Stimulated activated CD8-positive, alpha-beta memory T cell treated with anti-CD3 and anti-CD28 coated beads, Interleukin-4, amount 100 ng/mL, for 24 hours (primary cell): ENCODE measurements at places on chromosomes 5 and 9.

- peak; percentile 41 for DNase-seq
These were observed 27.8 kb upstream of the TNFSF8 start for GRCh38 chr9:114958021-114958843.

GRCh38 chr9:88372103-88372654 lies 16.1 kb upstream of the SPIN1 start:
- no peak for DNase-seq

GRCh38 chr9:130770679-130771442 lies 64.2 kb upstream of the ABL1 start:
- DNase-seq, result no peak

- no peak for DNase-seq
These were observed 2.5 kb downstream of the ISCA1 start for GRCh38 chr9:86279839-86280238.

DNA sequence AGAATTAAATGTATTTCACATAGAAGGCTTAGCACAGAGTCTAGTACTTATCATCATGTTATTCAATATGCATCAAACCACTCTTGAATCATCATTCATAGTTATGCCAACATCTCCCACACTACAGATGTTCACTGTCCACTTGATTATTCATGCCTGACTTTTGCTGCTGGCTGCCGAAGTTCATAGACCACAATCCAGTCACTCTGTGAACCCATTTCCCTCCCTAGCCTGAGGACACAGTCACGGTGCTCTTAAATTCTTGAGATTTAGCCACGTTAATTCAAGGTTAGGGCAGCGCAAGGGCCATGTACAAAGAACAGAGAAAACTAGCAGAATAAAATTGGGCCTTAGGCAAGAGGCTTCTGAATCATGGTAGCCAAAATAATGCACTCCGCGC lies 32.4 kb downstream of the ABCA1 start:
- no peak for DNase-seq

- DNase-seq, result no peak
These were observed 3.8 kb upstream of the PRKAA1 start for GRCh38 chr5:40801771-40802562.

DNA sequence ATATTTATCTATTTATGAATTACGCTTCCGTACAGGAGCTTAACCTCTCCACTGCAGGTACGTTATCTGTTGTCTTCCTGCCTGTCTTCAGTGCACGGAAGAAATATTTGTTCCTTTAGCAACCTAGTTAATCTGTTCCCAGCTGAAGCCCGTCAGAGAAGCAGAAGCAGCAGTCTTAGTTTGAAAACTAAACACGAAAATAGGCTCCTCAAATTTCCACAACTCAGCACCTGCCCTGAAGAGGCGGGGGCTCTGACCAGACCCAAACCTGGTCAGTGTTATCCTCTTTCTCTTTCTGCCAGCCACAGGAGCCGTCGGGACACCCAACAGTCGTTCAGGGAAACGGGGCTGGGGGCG lies 462 bp downstream of the NUDCD2 start:
- DNase-seq, result no peak

- no peak for DNase-seq
These were observed 16.6 kb downstream of the PLGRKT start for GRCh38 chr9:5421163-5421562.

DNA sequence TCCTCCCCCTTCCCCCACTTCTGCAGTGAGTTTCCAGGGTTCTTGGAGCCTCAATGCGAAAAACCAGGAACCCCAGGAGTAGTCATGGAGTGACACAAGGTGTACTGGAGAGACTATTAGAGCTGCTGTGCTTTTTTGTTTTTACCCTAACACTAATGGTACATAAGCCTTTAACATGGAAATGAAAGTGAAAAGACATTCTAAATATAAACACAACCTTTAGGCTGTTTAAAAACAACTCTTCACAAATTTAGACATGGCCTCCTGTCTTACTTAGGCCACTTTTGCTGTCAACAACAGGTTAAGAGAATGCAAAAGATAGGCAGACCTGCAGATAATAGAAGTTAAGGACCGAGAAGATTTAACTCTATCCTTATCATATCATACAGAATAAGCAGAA lies 232.2 kb downstream of the DENND1A start:
- DNase-seq, result no peak

DNA sequence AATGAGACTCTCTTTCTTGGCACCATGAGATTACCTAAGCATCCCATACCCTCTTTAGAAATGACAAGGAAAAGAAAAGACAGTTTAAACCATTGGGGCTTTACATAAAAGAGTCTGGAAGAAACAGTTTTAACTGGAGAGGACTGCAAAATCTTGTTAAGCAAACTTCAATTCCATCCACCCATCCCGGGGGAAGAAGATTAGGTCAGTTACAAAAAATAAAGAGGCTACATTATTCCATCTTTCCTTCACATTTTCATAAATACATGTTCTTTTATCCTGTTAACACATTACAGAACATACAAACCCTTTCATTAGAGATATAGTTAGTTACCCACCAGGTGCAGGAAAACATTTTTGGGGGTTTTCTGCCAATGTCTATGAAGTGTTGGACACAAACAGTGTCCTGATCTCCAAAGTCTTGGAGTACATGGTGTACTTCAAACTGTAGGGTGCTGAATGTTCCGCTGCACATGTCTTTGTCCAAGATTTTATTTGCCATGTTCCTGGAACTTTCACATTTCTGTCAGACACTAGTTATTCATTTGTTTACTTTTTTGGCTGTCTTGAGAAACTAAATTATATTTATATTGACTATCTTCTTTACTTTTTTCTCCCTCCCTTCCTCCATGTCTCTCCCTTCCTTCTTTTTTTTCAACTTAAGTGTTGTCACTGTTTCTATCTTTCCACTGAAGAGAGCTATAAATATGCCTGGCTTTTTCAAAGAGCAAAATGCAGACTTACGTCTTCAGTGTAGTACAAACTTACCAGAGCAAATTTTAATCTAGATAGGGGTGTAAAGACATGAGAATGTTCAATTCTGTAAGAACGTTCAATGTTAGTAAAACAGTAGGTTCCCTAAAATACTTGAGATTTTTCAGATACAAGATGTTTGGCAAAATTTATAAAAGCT lies 410.9 kb upstream of the PRR16 start:
- DNase-seq, result no peak

DNA sequence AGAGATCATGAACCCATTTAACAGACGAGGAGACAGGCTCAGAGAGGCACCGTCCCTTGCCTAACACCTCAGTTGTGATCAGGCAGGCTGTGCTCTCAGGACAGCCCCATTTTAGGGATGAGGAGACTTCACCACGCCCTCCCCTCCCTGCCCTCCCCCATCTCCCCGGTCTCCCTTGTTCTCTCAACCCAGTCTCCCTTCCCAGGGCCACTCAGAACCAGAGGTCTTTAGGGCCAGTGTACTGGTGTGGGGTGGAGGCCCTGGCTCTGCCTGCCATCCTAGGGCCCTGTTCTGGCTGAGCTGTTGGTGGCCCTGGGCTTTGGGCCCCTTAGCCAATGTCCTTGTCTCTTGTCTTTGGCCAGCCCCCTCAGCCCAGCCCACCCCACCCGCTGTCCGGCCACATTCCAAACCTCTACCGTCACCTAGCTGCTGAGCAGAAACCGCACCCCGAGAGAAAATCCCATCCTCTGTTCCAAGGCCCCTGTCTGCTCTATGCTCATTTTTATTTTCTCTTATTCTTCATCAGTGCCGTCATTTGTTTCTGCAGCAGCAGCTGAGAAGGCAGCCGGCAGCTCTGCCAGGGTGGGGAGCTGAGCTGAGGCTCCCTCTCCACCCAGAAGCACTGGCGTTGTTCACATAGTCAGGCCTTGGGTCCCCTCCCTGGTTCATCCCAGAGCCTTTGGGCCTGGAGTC lies 33.9 kb downstream of the OLFML2A start:
- no peak for DNase-seq

- DNase-seq, result no peak
These were observed 375.7 kb downstream of the NTRK2 start for GRCh38 chr9:85045271-85045670.

DNA sequence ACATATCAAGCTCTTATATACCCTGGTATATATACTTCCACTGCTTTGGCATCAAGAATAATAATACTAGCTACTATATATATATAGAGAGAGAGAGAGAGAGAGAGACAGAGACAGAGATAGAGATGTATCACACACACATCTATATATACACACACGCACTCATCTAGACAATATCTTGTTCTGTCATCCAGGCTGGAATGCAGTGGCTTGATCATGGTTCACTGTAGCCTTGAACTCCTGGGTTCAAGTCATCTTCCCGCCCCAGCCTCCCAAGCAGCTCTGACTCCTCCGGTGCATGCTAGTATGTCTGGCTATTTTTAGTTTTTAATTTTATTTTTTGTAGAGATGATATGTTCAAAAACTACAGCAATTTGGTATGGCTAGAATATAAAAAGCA lies 22.5 kb downstream of the ANKHD1 start:
- DNase-seq, result no peak

GRCh38 chr9:134065612-134066419 lies 2.0 kb downstream of the BRD3 start:
- peak; percentile 54 for DNase-seq

DNA sequence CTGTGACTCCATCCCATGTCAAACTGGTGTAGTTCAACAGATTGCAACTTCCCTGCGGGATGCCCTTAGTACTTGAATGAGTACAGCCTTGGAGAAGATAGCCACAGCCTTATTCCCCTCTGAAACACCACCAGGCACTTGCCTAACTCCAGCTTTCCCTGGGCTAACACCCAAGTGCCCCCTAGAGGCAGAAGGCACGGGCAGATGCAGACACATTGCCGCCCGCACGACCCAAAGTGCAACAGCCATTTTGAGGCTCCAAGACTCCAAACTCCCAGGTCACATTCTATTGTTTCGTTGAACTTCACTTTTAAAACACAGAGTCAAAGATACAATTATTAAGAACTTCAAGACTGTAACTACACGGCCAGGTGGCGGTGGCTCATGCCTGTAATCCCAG lies 163.6 kb upstream of the CDH6 start:
- no peak for DNase-seq

DNA sequence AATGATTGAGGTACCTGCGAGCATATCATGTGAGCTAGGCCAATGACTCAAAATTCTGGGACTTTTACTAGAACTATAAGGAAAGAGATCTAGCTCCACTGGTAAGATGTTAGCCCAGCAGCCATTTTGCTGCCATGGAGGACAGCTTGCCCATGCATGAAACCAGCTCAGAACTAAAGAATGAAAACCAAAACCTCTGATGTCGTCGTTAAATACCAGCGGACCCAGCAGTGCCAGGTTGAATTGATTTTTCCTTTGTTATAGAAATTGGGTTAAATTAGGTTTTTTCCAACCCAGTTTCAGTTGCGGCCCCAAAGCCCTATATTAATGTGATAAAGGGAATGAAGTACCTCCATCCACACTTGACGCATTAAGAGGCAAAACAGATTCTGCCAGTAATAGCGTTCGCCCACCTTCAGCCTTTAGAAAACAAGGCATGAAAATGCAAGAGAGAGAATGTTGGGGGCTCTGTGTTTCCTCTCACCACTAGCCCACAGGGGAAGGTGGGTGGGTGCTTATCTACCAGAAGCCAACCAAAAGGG lies 5.5 kb upstream of the ITK start:
- DNase-seq, result no peak

DNA sequence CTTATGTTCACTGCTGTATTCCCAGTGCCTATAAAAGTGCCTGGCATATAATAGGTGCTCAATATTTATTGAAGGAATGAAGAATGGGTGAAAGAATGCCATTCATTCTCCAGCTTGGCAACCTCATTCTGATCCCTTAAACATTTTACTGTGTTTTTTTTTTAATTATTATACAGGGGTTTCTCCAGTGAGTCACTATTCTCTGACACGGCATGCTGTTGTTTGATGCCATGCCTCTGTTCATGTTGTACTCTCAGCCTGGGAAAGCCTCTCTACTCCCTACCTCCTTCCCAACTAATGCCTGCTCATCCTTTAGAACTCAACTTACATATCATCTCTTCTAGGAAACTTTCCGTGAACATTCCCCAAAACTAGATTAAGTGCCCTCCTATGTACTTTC lies 70.2 kb upstream of the PHF24 start:
- DNase-seq, result no peak
